ENCODE measurements at places on chromosomes 7 and 10. TPM values are rescaled to one million over a fixed set of nuclear protein-coding genes. Genes with fewer than 3 reads are reported as not detected.

DNA sequence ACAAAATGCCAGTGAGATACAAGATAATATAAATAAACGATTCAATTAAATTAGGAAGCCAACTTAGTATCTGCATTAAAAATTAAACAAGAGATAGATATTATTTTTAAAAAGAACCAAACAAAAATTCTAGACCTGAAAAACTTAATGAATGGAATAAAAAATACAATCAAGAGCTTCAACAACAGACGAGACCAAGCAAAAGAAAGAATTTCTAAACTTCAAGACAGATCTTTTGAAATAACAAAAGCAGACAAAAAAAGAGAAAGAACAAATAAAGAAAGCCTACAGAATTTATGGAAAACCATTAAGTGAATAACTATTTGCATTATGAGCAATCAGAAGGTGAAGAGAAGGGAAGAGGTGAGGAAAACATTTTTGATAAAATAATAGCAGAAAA lies 555.2 kb downstream of the GRID1 start:
- no peak for DNase-seq

GIMAP5 gene
- not detected for total RNA-seq

DNA sequence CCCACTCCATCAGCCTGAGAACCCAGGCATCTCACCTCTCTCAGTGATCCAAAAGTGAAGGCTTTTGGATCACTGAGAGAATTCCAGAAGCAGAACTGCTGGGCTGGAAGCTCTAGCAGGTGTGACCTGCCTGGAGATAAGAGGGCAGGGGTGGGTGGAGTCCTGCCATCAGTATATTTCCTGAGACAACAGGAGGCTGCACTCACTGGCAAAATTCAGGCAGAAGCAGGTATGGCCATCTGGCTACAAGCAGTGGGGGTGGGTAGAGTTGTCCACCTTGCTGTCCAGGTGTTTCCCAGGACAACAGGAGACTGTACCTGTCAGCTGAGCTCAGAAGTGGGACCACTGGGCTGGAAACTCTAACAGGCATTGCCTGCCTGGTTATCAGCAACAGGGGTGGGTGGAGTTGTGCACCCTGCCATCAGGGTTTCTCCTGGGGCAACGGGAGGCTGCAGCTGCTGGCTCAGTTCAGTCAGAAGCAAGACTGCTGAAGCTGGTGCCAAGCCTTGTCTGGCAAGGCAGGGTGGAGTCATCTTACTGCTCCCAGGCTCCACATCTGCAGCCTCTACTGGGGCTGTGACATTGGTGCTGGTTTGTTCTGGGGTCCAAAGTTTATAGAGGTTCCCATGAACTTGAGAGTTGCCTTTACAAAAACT lies 47.2 kb upstream of the SFTPD start:
- DNase-seq: peak; percentile 15

GRCh38 chr7:92783260-92784201 lies 52.8 kb downstream of the CDK6 start:
- DNase-seq: no peak

- no peak for DNase-seq
Observed at GRCh38 chr7:150787321-150788281, 12.6 kb downstream of the TMEM176B start.

DNA sequence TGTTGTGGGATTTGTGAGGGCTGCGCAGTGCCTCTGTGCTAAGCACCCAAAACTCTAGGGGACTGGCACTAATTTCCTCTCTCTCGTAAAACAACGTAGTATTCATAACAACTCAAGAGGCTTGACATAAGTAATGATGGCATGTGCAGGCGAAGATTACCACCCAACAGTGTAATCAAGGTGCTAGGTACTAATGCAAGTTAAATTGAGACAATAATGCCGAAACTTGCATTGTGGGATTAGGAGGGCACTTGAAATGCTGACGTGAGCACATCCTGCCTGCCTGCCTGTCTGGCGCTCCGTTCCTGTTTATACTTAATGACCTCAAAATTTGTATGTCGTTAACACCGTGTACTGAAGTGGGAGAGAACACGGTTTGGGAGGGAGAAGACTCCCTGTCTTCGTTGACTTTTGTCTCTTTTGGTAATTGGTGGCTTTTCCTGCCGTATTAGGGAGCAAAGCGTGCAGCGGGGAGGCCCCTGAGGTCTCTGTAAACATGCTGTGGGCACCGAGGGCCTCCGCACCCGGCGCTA lies 139.0 kb downstream of the MGMT start:
- no peak for DNase-seq

NKX1-2 gene
- total RNA-seq: not detected

AFAP1L2 gene
- 0.45 TPM for total RNA-seq

ATP6V1F gene
- 172 TPM for total RNA-seq

GRCh38 chr10:79250259-79250658 lies 97.0 kb upstream of the PPIF start:
- DNase-seq: no peak

GRCh38 chr7:140342727-140343514 lies 55.4 kb downstream of the SLC37A3 start:
- DNase-seq: peak; percentile 45

PNLIPRP1 gene
- not detected for total RNA-seq

DNA sequence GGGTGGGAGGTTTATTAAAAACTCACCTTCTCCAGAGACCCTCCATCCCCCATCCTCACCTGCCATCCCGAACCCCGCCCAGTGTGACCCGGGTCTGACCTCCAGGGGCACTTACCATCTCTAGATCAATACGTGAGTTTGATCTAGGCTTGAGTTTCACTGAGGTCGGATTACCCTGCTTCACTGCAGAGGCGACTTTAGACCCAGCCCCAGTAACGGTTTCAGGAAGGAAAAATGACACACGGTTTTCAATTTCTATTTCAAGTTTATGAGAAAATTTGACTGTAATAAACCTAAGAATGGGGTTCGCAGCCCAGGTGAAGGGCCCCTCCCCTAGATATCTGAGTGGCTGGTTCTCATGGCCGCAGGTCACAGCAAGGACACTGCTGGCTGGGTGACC lies 33.1 kb downstream of the RCC1L start:
- DNase-seq: no peak

DNA sequence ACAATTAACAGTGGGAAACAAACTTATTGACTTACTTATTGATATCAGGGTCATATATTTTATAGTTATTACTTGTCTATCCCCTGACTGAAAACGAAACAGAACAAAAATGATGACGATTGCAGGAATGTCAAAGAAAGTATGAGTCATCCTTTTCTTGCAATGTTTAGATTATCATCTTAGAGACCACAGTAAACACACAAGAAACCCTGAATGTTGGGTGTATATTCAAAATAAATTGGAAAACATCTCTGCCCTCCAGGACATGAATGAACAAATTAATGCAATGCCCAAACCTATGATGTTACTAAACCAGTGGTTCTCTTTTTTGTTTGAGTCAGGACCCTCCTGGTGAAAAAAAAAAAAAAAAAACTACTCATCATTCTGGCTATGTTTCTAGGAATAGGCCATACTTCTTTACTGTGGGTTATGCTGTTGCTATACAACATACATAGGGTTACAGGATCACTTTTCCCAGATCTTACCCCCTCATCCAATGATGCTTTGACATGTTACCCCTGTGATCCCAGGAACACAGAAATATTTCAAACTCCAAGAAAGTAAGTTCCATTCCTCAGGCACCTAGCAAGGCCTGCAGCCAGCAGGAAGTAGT lies 623.4 kb upstream of the IGFBP3 start:
- peak; percentile 45 for DNase-seq

PRSS37 gene
- total RNA-seq: not detected

SFTPA2 gene
- 0.08 TPM for total RNA-seq

All from myocyte (in vitro differentiated cells).